ENCODE measurements at places on chromosomes 13 and 19.

- no peak for DNase-seq
These were observed 20.5 kb downstream of the HAUS8 start for GRCh38 chr19:17054746-17055145.

- DNase-seq, result no peak
These were observed 715.3 kb upstream of the MIR17HG start for GRCh38 chr13:90632184-90632583.

DNA sequence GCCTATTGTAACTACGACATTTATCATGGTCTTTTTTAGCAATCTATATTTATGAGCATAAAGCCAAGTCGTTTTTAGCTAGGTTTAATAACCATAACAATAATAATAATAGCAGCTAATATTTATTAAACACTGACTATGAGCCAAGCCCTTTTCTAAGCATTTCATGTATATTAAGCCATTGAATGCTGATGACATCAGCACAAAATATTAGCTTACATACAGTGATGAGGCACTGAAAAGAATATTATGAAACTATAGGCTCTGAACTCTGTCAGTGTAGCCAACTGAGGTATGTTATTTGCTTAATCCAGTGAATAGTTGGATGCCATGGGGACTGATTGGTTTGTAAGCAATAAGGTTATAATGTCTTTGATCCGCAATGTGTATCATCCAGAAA is 235.2 kb downstream of the NDFIP2 start:
- DNase-seq, result no peak

- DNase-seq, result no peak
These were observed 569.1 kb downstream of the KCTD12 start for GRCh38 chr13:76316998-76317527.

GRCh38 chr13:73168953-73169401 is 110.2 kb downstream of the KLF5 start:
- DNase-seq, result no peak

GRCh38 chr13:70107498-70108281 is at the start of gene ATXN8OS:
ATXN8OS (plus strand) TSS chr13:70107826.
- DNase-seq, result peak; percentile 2

- no peak for DNase-seq
These were observed 586.8 kb downstream of the TBC1D4 start for GRCh38 chr13:74895042-74895796.

DNA sequence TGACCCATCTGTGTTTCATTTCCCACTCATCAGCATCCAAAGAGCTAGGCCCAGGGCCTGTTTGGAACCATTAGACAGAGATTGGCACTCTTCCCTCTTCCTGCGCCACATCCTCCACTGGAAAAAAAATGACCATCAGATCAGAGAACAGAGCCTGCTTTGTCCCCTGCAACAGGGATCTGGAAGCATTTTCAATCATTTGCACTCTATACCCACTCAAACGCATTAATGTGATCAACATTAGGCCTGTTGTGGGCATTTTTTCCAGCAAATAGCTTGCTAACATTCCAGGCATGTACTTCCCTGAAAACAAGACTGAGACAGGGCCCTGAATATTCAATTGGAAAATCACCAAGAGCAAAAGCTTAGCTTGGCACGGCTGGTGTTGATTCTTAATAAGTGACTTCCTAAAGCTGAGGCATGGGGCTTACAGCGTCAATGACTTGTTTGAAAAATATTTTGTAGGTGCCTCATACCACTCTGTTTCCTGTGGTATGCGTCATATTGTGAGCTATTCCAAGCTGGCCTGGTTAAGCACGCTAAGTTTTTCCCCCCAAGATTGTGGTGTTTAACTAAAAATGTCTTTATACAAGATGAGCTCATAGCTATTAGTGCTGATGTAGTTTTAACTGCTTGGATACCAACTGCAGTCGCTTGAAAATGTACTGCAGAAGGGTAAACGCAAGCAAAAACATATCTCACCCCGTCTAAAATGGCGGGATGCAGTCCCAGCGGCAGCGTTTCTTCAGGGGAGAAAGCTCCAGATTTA is 404.4 kb downstream of the SPRY2 start:
- no peak for DNase-seq

GRCh38 chr13:103130681-103131210 is 64.5 kb upstream of the SLC10A2 start:
- DNase-seq, result no peak

DNA sequence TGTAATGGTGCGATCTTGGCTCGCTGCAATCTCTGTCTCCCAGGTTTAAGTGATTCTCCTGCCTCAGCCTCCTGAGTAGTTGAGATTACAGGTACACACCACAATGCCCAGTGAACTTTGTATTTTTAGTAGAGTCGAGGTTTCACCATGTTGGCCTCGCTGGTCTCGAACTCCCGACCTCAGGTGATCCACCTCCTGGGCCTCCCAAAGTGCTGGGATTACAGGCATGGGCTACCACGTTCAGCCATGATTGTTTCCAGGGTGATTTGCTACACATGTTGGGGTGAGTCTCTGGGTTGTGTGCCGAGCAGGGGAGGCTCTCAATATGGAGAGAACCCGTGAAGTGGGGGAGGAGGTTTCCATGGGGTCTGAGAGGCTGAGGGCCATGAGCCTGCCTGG is 24.8 kb upstream of the CEACAM21 start:
- DNase-seq, result peak; percentile 31

- no peak for DNase-seq
These were observed 240.6 kb downstream of the GGACT start for GRCh38 chr13:100347968-100348367.

Data from CD4-positive, alpha-beta T cell treated with Interleukin-17A for 4 hours (primary cell).